CD4-positive, alpha-beta T cell treated with Interleukin-4 for 1 hour (primary cell): ENCODE measurements at places on chromosomes 3 and 15.

- no peak for DNase-seq
Measured at GRCh38 chr3:135792858-135793475, 172.6 kb upstream of the PPP2R3A start.

DNA sequence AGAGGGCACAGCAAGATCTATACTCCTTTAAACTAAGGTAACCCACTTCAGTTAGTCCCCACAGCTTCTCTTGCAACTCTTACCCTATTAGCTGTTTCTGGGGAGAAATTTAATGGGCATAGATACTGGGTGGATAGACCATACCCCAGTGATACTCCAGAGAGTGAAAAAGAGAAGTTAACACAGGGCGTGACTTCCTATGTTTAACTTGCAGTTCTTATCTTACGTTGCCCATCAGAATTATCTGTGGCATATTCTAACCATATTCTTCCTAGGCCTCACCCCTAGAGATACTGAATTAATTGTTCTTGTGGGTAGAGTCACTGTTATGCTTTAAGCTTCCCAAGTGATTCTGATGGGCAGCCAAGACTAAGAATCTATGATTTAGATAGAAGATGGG is 485.4 kb upstream of the TPRG1 start:
- DNase-seq: no peak

DNA sequence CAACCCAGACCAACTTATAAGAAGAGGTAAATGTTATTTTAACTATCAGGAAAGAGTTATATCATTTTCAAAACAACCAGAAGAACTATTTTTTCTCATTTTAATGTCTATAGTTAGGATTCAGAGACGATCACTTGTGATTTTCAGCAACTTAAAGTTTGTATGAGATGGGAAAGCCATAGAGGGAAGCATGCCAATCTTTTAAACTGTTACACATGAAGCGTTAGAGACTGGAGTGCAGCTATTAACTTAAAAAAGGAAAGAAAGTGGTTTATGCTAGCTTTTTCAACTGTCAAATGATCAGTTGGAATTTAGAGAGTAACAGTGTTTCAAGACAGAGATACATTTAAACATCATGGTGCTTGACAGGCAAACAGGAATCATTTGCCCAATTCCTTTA is 91.7 kb upstream of the LPP start:
- DNase-seq: no peak

DNA sequence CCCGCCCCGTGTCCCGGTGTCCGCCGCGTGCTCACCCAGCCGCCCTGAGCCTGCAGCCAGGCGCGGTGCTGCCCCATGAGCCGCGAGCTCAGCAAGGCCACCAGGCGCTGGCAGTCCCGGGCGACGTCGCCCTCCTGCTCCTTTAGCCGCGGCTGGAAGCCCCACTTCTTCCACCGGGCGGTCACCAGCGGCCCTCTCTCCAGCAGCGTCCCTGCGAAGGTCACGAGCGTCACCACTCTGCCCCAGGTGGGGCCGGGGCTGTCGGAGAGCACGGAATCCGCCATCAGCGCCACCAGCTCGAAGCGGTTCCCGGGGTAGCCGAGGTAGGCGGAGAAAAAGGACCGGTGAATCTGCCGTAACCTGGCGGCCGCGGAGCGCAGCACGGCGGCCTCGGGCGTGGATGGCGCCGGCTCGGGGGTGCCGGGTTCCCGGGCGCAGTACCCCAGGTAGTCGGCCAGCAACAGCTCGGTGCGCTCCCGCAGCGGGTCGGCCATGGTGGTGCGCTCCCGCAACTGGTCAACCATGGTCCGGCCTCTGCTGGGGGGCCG is 298 bp downstream of the BCL2L10 start:
- peak; percentile 21 for DNase-seq
